ENCODE measurements at places on chromosomes 11 and 22. TPM values are rescaled to one million over a fixed set of nuclear protein-coding genes. Genes with fewer than 3 reads are reported as not detected.

DNA sequence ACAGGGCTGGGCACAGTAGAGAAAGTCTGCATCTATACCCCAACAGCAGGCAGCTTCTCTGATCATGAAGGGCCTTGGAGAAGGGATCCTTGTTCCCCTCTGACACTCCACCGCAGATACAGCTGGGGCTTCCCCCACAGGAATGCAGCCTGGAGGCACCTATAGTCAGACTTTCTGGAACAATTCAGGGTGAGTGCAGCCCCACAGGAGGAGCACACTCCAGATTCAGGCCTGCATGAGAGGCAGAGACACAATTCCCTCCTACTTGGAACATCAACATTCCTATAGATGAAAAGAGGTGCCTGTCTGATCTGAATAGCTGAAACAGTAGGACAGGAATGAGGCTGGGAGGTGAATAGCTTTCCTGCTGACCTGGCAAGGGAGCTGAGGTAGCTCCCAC is 1298.0 kb upstream of the CNTN5 start:
- no peak for DNase-seq

DNA sequence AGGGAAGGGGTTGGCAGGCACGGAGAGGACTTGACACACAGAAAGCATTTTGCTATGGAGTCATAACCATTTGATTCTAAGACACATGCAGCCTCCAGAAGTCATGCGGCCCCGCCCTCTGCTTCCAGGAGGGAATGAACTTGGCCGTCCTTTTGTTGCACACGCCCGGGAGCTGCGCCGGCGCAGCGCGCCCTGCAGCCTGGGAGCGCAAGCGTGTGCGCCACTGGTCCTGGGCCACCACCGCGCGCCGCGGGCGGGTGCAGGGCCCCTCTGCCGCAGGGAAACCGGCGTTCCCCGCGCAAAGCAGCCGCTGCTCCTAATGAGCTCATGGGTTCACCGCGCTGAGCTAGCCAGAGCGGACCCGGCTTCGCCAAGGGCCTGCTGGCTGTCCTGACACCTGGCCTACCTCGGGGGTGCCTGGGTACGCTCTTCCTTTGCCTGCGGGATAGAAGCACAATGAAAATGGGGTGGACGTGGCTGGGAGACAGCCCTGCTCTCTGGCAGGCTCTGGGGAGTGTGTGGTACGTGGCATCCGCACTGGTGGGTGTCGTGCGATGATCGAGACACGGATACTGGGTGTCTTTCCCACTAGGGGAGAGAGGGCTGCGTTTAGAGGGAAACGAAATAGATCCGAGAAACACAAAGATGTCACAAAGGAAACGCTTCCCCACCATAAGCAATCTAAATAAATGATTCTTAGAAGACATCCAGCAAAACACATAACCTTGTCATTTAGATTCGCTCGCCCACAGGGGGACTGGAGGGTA is 669 bp downstream of the MICAL3 start:
- peak; percentile 88 for DNase-seq

DNA sequence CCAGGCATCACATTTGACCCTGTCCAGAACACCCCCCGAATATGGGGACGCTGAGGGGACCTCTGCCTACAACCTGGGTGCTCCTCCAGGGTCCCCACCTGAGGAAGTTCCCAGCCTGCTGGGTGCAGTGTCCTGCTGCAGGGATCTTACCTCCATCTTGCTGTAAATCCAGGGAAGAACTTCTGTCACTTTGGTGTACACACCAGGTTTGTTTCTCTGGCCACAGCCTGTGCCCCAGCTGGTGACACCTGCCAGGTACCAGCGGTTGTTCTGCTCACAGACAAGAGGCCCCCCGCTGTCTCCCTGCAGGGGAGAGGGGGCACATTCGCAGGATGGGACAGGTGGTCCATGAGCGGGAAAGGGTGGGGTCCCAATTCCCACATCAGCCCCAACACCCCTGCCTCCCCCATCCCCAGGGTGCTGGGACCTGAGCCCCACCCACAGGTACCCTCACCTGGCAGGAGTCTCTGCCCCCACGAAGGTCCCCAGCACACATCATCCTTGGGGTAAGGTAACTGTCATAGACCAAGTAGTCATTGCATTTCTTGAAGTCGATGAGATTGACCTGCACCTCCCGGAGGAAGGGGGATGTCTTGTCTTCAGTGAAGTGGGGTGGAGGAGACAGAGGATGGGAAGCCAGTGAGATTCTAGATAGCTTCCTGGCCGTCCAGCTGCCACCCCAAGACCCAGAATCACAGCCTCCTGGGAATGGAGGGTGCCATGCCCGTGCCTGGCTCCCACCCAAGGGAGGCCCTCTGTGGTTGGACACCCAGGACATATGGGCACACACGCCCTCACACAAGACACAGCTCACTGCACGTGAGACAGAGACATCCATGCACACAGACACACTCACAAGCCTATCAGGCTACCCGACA is 25.5 kb downstream of the TMPRSS13 start:
- DNase-seq, result no peak

GRCh38 chr22:43370036-43370435 is 26.9 kb upstream of the SCUBE1 start:
- no peak for DNase-seq

DNA sequence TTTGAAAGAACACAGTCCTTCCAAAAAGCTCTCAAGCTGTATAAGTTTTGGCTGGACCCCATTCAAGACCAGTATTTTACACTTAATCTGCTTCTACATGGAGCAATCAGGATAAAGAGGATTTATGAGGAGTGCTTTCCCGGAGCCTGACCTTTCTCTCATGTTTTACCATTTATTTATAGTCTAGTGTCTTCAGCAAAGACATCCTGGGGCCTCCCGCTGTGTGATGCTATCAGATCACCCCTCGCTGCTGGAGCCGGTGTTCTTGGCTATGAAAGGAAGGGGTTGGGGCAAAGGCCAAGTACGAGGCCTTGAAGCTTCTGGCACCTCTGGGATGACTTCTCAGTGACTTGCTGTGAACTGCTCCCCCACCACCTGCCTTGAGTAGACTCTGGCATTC is 189.6 kb downstream of the ADAMTS15 start:
- no peak for DNase-seq

- no peak for DNase-seq
Measured at GRCh38 chr22:26367402-26368245, 61.4 kb upstream of the ASPHD2 start.

DNA sequence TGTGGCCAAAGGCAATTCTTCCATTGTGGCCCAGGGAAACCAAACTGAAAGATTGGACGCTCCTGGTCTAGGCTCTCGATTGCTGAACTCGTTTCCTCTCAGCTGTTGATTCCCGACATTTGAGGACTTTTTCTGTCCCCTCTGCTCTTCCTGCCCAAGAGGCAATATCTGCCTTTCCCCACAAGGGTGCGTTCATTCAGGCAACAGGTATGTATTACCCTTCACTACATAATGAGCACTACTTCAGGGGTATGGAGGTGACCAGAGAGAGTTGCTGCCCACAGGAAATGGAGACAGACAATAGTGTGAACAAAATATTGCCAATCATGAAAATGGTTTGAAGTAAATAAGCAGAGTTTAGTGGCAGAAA is 8.2 kb downstream of the PTH start:
- DNase-seq, result no peak

DNA sequence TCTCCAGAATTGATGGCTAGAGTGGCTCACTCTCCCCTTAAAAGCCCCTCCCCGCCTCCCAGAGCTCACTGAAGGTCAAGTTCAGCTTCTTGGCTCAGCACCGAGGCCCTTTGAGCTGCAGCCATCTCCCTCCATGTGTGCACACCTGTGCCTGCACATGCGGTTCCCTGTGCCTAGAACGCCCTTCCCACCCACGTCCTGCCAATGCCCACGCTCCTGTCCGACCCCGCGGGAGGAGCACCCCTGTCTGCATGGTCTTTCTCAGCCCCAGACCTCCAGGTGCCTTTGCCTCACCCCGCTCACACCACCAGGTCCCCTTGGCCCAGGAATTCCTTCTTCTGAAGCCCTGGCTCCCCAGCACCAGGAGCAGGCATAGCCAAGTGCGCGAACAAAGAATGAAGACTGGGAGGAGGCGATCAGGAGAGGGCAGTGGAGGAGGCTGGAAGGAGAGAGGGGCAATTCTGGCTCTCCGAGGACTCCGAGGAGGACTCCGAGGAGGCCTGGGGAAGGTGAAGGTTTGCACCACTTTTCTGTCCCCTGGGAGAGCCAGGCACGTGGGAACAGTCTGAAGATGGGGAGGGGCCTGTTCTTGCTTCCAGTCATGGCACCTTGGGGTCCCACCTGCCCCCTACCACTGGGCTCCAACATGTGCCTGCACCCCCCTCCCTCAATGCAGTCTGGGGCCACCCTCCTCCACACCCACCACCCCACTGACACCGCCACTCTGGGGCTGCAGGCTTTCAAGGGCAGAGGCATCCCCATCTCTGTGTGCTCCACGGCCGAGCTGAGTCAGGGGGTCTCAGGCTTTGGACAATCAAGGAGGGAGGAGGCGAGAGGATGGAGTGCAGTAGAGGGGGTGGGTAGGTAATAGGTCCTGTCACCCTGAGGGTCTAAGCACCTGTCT is 17.7 kb downstream of the IGF2 start:
- no peak for DNase-seq

GRCh38 chr11:81420668-81421250 is 1312.9 kb downstream of the FAM181B start:
- DNase-seq, result no peak

GRCh38 chr11:123568367-123568870 is 86.0 kb downstream of the SCN3B start:
- no peak for DNase-seq

DNA sequence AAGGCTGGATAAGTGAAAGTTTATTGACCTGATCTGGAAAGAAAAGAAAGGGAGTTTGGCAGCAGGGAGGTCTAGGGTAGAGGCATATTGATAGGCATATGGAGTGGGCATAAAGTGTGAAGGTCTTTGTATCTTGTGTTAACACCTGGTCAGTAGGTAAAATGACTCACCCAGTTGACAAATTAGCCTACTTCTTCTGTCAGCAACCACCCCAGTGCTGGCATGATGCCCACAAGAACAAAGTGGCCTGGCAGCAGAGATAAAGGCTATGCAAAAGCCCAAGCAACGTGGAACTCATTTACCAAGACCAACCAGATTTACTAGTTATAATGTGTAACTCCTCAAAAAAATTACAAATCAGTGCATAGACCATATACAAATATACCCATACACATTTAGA is 4.9 kb downstream of the OR10A3 start:
- no peak for DNase-seq

GRCh38 chr11:94825481-94825880 is 57.3 kb downstream of the AMOTL1 start:
- DNase-seq, result no peak

DNA sequence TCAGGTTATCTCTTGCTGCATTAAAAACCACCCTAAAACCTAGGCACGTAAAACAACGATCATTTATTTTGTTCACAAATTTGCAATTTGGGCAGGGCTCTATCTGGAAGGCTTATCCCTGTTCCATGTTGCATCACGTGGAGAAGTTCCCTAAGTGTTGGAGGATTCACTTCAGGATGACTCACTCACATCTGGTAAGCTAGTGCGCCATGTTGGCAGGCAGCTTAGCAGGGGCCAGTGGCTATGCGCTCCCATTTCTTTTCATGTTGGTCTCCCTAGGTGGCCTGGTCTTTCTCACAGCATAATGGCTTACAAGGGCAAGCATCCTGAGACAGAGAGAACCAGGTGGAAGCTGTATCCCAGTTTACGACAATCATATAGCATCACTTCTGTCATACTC is 226.8 kb downstream of the BLID start:
- DNase-seq, result no peak

- DNase-seq, result no peak
Measured at GRCh38 chr11:1197431-1197885, 25.4 kb upstream of the MUC5B start.

DNA sequence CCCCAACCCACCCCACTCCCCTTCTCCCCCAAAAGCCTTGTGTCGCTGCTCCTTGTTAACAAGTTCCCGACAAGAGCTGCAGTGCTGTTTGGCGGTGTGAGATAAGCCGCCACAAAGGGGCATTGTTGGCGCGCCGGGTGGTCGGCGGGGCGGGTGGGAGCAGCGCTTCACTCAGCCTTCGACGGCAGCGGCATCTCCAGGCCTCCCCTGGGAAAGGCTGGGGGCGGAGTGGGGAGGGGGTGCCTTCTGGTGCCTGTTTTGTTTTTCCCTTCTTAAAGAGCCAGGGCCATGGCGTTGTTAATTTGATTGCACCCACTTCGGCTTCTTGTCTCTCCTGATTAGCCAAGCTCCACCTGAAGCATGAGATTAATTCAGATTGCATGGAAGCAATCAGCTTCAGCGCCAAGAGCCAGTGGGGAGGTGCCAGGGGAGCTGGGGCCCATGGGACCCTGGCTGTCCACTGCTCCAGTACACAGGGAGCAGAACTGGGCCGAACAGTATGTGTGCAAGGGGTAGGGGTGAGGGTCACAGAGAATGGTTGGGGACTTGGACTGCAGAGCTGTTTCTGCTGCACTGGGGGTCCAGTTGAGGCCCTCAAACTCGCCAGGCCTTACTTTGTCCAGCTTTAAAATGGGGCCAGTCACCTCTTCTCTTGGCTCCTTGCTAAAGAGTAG is 165.1 kb downstream of the CEP164 start:
- DNase-seq, result no peak

GRCh38 chr11:92211576-92212167 is 12.9 kb upstream of the FAT3 start:
- no peak for DNase-seq

- DNase-seq, result no peak
Measured at GRCh38 chr11:89536926-89537325, 45.8 kb upstream of the NOX4 start.

DNA sequence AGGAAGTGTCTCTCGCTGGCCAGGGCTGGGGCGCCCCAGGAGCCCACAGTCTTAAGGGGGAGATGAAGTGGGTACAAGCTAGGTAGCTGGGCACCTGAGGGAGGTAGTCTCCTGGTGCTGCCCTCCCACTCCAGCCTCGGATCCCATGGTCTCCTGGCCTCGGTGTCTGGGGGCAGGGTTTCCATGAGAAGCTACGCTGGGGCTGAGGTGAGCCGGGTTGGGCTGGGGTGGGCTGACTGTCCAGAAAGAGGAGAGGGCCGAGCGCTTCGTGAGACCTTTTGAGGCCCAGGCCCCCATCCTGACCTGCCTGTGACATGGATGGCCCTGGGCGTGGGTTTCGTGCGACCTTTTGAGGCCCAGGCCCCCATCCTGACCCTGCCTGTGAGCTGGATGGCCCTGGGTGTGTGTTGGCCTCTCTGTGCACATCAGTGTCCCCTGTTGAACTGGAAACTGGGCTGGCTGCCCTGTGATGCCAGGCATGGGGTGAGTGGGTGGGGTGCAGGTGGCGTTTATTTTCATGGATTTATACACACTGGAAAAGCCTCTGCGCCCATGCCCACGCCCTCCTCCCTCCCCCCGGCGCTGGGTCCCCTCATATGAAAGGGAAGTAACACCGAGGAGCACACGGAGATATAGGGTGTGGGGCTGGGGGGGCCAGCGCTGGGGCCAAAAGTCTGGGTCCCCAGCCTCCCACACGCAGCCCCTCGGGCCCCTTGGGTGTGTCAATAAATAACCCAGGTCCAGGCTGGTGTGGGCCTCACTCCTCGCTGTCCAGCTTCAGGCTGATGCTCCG is 8.6 kb downstream of the AIP start:
- no peak for DNase-seq

GRCh38 chr11:18748766-18749365 is 22.9 kb upstream of the IGSF22 start:
- DNase-seq, result no peak

GLB1L2 gene
- 0.15 TPM for polyA plus RNA-seq

CFAP300 gene
- 0.50 TPM for polyA plus RNA-seq

EIF4G2 gene
- 428 TPM for polyA plus RNA-seq

THRSP gene
- polyA plus RNA-seq, result 9.0 TPM

PRR33 gene
- polyA plus RNA-seq, result 4.6 TPM

FGF4 gene
- polyA plus RNA-seq, result not detected

TMEM135 gene
- 3.9 TPM for polyA plus RNA-seq

F2 gene
- 0.08 TPM for polyA plus RNA-seq

NAV2 gene
- 7.6 TPM for polyA plus RNA-seq

APOA5 gene
- polyA plus RNA-seq, result not detected

CD6 gene
- polyA plus RNA-seq, result 0.19 TPM

BACE1-AS gene
- polyA plus RNA-seq, result 9.8 TPM
